T-cell (primary cell): ENCODE measurements at places on chromosomes 12 and 14.

DNA sequence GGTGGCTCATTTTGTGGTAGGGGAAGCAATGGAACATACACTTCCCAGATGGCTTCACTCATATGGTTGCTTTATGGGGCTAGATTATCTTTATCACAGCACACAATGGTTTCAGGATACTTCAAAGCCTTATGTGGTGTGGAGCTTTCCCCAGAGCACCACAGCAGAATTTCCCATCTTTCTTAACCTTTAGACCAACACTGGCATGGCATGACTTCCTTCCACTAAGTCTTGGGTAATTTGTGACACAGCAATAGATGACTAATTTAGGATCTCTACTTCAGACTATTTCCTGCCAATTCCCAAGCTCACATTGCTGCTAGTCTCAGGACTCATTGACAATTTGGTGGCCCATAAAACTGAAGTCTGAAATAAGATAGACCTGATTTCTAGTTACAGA lies 36.9 kb upstream of the DCN start:
- no peak for DNase-seq

- DNase-seq, result no peak
Measured at GRCh38 chr12:121634836-121635235, 8.5 kb downstream of the ORAI1 start.

GRCh38 chr12:65926119-65926908 lies 102.0 kb downstream of the HMGA2 start:
- DNase-seq, result no peak

DNA sequence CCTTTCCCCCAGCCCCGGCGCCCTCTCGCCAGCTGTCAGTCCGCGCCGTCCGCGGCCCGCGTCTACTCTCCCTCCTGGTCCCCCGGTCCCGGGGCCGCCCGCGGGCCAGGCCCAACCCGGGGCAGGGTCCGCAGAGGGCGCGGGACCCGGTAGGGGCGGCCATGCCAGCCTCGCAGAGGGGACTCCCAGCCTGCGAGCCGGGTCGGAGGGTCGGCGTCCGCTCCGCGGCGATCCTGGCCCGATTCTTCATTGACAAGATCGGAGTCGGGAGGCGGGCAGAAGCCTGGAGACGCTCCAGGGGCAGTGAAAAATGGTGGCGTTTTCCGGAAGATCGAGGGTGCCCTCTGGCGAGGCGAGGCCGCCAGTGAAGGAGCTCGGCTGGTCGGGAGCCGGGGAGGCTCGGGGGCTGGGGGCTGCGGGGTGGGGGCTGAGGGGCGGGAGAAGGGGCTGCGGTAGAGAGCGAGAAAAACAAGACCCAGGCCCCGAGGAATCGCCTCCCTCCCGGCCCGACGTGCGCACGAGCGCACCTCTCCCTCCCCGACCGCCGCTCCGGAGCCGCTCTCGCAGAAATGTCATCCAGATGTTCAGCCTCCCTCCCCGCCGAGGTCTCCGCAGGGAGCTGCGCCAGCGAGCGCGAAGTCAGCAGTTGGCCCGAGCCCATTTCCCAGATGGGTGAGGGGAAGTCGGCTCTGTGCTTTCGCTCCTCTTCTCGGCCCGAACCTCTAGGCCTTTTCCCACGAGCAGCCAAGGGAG lies 647 bp upstream of the TGFB3 start:
- DNase-seq, result peak; percentile 59

- DNase-seq, result no peak
Measured at GRCh38 chr14:75723716-75724115, 62.7 kb downstream of the TTLL5 start.

DNA sequence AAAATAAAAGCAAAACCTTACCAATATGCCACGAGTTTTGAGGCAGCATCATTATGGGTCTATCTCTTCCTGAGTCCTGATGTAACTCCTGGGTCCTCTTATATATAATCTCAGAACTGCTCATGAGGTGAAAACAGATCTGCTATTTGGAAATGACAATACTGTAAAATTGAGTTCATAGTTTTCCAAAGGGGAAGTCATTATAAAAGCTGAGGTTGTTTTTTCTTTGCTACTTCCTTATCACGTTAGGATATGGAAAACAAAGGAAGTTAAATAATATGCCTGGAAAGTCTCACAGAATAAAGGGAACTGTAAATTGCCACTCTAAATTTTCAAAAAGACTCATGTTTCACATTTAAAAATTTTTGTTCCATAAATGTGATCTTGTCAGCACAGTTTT lies at the start of gene CD163L1:
TSS of gene CD163L1 (minus strand) at position 78 of the 400 bp plus-strand sequence. CDS start at position 52, 26 bp downstream.
- DNase-seq, result no peak

DNA sequence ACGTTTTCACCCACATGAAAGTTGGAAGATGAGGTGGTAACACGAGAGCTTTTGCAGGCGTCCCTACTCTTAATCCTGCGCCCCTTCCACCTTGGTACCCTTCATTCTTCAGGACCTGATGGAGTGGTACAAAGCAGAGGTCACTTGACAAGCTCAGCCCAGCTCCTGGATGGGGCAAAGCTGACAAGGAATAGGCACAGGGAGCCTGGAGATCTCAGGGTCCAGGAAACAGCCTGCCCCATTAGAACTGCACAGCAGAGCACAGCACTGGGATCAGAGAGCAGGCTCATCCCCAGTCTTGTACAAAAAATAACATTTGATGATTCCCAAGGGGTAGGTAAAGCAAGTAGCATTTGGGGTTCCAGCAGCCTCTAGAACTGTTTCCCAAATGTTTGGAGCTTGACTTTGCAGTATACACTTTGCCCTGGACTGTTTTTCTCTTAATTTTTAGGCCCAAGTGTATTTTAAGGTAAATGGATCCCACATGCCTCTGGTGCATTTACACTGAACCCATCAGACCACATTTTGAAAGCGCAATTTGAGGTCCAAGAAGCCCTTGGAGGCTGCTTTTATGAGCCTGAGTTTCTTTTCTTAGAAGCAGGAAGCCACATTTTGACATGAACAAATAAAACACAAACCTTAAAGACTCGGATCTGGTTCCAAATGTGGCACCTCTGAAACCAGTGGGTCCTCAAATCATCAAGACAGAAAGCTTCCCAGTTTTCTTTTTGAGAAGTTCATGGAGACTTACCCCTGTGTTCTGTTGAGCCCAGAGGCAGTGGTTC lies 633 bp downstream of the TC2N start:
- no peak for DNase-seq

GRCh38 chr14:100239211-100239839 lies 381 bp downstream of the YY1 start:
- peak; percentile 20 for DNase-seq

GRCh38 chr12:15928346-15928745 lies 17.2 kb downstream of the DERA start:
- no peak for DNase-seq

DNA sequence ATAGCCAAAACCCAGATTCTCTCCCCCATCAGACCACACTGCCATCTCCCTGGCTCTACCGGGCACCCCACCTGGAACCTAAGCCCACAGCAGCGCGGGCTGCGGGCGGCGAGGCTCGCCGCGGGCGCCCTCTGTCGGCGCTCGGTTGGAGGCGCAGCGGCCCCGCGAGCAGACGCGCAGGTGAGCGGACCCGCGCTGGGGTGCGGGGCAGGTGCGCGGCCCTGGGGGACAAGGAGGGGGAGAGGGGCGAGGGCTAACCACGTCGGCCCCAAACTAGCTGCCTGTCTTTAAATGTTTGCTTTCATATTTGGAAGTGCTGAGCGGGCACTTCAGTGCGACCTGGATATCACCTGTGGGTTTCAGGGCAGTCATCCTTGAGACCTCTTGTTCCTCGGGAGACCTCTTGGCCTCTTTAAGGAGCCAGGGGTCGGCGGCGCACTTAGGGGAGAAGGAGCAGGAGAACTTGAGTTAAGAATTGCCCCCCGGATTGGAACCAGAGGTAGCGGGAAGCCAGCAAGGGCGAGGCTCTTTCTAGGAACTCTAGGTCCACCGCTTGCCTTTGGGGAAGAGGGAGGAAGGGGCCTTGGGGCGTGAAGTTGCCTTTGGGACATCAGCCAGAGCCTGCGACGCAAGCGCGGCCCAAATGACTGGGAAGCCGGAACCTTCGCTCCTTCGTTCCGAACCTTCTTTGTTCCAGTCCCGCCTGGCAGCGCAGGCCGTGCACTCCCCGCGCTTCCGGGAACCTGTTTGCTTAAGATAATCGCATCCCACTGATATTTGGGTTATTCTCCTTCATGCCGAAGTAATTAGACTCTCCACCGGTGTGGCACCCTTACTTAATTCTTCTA lies 78.7 kb downstream of the NEDD1 start:
- DNase-seq, result peak; percentile 21

DNA sequence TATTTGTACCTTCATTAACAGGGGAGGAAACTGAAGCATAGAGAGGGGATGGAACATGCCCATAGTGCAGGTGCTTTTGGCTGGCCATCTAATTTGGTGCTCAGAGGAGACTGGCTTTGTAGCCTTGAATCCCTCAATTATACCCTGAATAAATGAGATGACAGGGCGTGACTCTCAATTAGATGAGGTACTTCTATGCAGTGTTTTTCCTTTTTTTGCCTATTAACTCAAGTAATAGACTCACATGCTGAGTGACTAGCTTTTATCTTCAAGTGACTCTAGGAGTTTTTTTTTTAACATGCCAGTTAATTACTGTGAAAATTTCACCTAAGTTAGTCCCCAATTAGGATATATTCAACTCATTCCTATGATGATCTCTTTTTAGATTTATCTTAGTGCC lies 243.7 kb downstream of the DACT1 start:
- DNase-seq, result no peak

- no peak for DNase-seq
Measured at GRCh38 chr12:103647267-103647666, 60.2 kb downstream of the STAB2 start.

GRCh38 chr12:31860401-31860800 lies 98.8 kb upstream of the RESF1 start:
- no peak for DNase-seq

GRCh38 chr14:69542311-69542710 lies 32.4 kb downstream of the CCDC177 start:
- no peak for DNase-seq

GRCh38 chr12:94553130-94553519 lies 93.5 kb upstream of the CEP83 start:
- no peak for DNase-seq

GRCh38 chr14:33631441-33631840 lies 319.4 kb downstream of the EGLN3 start:
- DNase-seq, result no peak

DNA sequence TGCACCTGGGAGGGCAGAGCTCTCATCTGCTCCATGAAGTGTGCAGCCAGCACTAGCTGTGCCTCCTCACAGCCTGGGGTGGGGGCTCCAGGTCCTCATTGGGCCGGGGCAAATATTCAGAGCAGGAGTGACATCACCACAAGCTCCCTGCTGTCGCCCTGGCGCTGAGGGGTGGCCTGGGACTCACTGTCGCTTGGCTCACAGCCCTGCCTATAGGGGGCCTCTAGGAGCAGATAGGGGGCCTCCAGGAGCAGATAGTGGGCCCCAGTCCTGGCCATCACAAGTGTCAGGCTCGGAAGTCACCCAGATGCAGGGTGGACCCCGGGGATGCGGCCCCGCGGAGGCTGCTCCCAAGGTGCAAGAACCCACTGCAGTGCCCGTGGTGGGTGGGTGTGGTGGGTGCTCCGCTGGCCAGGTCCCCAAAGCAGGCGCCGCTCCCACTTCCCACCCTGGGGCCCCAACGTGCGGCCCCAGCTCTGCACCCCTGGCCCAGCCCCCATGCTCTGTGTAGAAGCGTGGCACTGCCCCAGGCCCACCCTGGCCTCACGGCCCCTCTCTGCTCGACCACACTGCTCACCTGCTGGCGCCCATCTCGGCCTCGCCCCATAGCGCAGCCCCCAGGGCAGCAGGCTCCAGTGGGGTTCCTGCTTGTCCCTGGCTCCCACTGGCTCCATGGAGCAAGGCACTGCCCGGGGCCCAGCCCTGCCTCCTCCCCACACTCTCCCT lies 18.0 kb downstream of the SYNJ2BP start:
- no peak for DNase-seq

DNA sequence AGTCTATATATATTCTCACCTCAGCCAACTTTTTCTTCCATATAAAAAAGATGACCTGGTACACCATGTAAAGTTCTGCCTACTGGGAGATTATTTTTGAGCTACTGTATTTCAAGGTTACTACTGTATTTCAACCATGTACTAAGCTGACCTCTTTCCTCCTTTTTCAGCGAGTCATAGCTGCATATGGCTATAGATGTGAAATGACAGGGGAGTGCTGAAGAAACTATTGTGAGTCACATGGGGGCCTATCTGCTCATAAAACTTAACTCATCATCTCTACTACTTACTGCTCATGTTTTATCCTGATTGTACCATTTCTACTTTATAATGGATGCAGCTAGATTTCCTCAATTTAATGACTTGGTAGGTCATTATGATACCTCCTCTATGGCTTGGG lies 571.4 kb upstream of the ATP2B1 start:
- DNase-seq, result no peak

GRCh38 chr14:74948228-74949175 lies 6.9 kb downstream of the PGF start:
- no peak for DNase-seq

DNA sequence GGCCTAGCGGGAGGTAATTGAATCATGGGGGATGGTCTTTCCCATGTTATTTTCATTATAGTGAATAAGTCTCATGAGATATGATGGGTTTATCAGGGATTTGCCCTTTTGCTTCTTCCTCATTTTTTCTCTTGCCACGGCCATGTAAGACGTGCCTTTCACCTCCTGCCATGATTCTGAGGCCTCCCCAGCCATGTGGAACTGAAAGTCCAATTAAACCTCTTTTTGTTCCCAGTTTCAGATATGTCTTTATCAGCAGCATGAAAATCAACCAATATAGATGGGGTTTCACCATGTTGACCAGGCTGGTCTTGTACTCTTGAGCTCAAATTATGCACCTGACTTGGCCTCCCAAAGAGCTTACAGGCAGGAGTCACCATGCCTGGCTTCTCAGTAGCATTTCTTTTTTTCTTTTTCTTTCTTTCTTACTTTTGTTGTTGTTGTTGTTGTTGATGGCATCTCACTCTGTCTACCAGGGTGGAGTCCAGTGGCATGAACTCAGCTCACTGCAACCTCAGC lies 33.2 kb downstream of the TSPAN19 start:
- DNase-seq, result no peak

GRCh38 chr12:92560713-92561542 lies 141.9 kb upstream of the PLEKHG7 start:
- DNase-seq, result no peak

DNA sequence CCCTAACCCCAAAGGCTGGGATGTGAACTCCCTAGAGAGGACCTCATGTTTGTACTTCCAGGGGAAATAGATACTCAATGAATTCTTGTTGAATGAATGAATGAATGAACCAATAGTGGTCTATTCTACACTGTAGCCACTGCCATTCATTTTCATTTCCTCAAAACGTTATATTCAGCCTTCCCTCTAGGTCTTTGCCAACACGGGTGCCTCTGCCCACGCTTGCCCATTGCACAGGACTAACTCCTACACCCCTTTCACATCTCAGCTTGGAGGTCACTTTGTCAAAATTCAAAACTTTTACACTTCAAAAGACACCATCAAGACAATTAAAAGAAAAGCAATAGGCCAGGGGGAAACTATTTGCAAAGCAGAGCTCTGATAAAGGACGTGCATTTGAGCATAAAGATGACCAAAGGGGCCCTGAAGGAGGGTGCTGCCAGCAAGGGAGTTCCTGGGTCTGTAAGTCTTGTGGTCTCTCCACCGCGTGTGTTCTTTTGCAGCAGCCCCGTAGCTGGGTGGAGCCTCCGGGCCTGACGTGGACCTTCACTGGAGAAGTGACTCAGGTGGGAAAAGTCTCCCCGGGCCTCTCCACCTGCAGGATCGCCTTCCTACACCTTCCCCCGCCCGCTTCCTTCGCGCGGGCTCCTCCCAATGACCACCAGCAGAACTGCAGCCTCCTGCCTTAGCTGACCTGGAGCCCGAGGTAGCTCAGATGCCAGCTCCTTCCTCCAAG lies 31.5 kb downstream of the TMEM63C start:
- no peak for DNase-seq
